ENCODE measurements at places on chromosomes 2 and 18. TPM values are rescaled to one million over a fixed set of nuclear protein-coding genes. Genes with fewer than 3 reads are reported as not detected.
A peak's percentile ranks its signal among the peaks of the same experiment; 100 is the strongest.

GRCh38 chr2:236691799-236692167 lies 122.2 kb downstream of the ACKR3 start:
- DNase-seq, result no peak

ONECUT2 gene
- total RNA-seq, result under 0.01 TPM

DNA sequence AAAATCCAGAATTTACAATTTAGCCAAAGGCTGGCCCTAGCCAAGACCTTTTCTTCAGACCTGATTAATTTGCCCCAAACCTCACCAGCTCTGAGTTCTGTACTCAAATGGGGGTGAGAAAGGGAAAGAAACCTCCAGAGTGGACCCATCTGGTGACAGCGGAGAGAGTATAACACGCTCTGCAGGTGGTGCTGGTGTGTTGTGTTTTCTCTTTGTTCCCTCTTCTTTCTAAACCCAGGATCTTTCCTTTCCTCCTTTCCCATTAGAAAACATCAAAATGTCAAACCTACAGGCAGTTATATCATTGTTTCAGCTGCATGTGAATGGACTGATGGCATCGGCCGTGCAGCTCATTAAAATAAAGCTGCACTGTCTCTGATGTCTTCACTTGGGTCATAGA lies 253.2 kb upstream of the SP5 start:
- DNase-seq, result peak; percentile 19

DNA sequence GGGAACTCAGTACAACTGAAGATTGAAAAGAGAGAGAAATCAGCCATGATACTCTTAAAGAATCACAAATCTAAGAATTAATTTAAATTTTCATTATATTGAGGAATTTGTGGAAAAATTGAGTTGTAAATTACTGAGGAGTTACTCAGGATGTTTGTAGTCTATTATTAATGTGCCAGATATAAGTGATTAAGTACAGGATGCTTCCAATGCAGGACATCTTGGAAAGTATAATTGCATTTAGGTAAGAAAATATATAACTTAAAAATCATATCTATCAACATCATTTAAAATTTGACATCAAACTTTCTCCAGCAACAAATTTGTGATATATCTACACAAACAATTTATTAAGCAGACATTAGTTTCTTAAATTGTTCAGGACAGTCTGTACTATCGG lies 1.3 kb downstream of the CALCRL start:
- peak; percentile 41 for DNase-seq

OSR1 gene
- total RNA-seq, result 0.17 TPM
